ENCODE measurements at places on chromosomes 4 and X.

DNA sequence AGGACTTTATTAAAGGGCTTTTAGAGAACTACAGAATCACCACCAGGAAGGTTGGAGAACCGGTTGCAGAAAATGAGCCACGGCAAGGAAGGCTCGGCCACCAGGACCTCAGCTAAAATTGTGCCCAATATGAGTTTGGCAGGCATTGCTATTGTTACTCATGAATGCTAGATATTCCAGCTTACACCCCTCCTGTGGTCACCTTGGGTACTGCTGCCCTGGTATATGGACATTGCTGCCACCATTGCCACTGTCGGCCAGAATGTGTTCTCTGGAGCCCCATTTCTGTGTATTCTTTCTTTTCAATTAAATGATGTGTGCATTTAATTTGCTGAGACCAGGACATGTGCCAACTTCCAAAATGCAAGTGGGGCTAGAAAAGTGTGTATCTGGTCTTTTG lies 626.7 kb upstream of the BOD1L1 start:
- DNase-seq, result peak; percentile 29

GRCh38 chr4:25146076-25146475 lies 14.2 kb downstream of the SEPSECS start:
- no peak for DNase-seq

DNA sequence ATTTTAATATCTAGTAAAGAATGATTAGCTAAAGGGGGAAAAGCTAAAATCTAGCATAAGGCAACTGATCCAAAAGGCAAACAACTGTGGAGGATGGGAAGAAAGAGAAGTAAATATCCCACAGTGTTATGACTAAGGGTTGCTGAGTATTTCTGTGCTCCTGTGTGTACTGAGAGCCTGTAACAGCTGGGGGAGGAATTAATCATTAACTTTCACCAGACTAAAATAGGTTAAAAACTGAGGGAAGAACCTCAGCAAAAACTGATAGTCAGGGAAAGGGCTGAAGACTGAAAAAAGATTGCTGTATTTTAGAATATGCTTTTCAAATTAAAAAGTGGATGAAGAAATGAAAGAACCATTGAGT lies 365.9 kb downstream of the CXXC4 start:
- DNase-seq, result peak; percentile 54

DNA sequence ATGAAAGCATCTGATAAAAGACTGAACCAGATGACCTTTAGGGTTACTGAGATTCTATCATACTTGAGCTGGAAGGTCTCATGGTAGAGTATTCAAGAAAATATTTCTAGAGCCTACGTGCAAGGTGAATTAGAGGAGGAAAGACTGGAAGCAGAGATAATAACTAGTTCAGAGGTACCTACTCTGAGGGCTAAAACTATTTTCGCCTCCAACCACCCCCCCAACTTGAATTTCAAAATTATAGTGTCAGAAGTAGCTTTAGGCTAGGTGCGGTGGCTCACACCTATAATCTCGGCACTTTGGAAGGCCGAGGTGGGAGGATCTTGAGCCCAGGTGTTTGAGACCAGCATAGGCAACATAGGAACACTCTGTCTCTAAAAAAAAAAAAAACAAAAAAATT lies 30.9 kb downstream of the NLGN3 start:
- no peak for DNase-seq

All from SW480 (cell line).